CD4-positive, alpha-beta T cell treated with Interleukin-15 for 4 hours (primary cell): ENCODE measurements at places on chromosomes 3 and 15.

GRCh38 chr15:98807262-98807661 is 158.9 kb downstream of the IGF1R start:
- no peak for DNase-seq

DNA sequence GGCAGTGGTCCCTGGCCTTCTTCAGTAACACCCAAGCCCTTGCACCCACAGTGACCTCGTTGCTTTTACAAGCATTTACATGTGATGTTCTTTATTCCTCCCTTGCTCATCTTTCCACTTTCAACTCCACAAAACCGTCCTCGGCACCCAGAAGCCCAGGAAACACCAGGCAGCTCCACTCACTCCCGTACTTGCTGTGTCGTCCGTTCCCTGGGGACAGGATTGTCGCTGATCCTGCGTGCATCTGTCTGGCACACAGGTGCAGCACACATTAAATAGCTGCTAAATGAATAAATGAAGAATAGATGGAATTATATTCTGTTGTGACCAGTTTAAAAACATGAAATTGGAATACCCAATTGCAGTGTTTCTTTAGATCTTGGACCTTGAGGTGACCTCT is 119.6 kb downstream of the PGPEP1L start:
- DNase-seq = no peak

DNA sequence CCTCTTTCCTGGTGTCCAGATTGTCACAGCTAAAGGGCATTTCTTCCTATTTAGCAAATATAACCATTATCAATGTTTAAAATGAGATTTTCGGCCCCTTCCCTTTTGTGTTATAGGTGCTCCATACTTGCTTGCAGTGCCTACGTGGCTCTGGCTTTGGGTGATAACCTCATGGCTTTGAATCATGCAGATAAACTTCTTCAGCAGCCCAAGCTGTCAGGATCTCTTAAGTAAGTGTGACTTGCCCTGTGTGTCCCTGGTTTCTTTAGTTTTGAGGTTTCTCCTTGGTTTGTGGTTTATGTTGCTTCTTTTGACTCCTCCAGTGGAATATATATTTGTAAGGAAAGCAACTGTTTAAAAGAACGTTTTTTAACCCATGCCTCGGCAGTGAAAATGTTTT is 58.5 kb upstream of the TRIM71 start:
- no peak for DNase-seq

DNA sequence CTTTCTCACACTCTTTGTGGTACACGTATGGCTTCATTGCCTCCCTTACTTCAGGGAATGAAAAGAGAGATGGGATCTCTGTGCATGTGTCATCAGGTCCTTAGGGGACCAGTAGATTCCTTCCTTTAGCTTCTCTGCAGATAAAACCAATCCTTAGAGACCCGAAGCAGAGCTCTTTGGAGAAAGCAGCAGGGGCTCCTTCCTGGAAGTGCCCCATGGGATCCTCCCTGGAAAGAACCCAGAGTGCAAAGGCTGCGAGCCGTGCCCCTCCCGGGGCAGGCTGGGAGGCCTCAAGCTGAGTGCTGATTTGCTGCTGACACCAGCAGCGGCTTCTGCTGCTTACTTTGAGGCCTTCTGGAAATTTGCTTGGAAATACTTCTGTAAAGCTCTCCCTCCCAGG is 328.6 kb upstream of the RGMA start:
- no peak for DNase-seq

- DNase-seq = no peak
These were observed 50.2 kb downstream of the SLC41A3 start for GRCh38 chr3:126033765-126034164.

- no peak for DNase-seq
These were observed 289 bp downstream of the PCSK6 start for GRCh38 chr15:101489237-101489598.

- no peak for DNase-seq
These were observed 67.6 kb downstream of the MITF start for GRCh38 chr3:69806735-69807438.

- peak; percentile 63 for DNase-seq
These were observed 135.6 kb upstream of the SUCLG2 start for GRCh38 chr3:67790043-67790442.

DNA sequence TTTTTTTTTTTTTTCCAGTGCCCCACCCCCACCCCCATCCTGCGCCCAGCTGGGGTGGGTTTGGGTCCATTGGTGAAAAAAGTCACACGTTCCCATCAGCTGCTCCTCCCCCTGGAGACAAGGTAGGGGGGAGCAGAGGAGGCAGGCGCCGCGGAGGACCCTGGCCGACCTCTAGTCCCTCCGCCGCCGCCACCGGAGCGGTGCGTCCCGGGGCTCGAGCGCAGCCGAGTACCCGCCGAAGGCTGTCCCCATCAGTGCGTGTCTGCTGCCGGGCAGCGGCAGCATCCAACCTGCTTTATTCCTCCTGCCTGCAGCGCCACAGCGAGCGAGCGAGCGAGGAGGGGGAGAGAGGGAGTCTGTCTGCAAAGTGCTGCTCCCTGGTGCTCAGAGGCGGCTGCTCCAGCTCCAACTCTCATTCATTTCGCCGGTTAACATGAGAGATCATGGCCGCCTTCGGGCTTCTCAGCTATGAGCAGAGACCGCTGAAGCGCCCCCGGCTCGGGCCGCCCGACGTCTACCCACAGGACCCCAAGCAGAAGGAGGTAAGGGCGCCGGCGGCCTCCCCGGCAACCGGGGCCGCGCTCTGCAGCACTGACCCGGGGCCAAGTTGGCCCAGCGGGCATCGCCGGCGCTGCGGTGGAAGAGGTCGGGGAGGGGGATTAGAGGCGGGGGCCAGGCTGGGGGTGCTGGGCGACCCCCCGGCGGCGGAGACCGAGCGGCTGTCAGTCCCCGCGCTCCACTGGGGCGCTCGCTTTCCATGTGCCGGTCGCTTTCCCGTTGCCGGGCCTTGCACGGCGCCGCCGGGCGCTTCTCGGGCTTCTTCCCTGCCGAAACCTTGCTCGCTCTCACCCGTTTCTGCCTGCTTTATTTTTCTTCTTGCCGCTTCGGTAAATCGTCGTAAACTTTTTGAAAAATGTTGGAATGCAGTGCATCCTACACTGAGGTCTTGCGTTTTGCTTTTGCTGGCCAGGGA is 1.3 kb downstream of the MED12L start:
- peak; percentile 60 for DNase-seq

GRCh38 chr15:59933607-59934006 is 70.5 kb upstream of the FOXB1 start:
- DNase-seq = no peak

- DNase-seq = no peak
These were observed 90.5 kb downstream of the MRPL46 start for GRCh38 chr15:88376574-88377174.

- no peak for DNase-seq
These were observed 11.4 kb upstream of the HEG1 start for GRCh38 chr3:125067225-125067624.

- no peak for DNase-seq
These were observed 318.1 kb upstream of the MCTP2 start for GRCh38 chr15:93913310-93913709.

DNA sequence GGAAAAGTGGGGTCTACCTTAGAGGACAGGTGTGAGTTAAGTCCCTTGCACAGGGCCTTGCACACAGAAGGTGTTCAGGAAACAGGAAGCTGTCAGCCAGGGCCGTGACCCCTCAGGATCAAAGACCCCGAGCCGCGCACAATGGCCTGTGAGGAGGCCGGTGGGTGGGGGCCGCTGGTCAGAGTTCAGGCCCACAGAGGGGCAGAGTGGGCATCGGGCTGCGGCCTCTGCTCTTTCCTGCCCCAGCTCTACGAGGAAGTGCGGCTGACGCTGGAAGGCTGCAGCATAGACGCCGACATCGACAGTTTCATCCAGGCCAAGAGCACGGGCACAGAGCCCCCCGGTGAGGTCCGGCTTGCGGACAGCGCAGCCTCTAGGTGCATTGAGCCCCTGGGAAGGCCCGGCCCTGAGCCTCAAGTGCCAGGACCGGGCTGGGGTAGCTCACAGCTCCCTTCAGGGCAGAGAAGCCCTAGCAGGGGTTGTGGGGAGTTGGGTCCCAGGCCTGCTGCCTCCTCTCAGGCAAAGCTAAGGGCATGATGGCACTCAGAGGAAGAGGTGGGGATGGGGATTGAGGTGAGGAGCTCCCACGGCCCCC is 37.2 kb downstream of the PSTPIP1 start:
- no peak for DNase-seq

- no peak for DNase-seq
These were observed 144.8 kb downstream of the PDCD6IP start for GRCh38 chr3:33943277-33943676.

DNA sequence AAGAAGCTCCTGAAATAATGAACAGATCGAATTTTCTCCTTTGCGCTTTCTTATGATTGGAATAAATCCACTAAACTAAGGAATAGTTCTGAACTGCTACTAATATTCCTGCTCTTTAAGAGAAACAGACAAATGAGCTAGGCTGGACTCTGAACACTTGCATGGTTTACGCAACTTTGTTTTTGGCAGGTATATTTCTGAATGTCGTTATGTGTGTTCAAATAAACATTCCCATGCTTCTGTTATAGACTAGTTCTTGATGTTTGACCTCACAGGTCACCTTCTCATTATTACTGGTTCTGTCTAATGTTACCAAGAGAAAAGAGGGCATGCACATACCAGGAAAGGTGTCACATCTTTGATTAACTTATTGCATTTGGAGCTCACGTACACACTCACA is 418.2 kb downstream of the EPHB1 start:
- DNase-seq = no peak

GRCh38 chr3:13517253-13517977 is 31.5 kb upstream of the FBLN2 start:
- no peak for DNase-seq

- DNase-seq = no peak
These were observed 106.0 kb downstream of the THRB start for GRCh38 chr3:24388611-24389010.

- no peak for DNase-seq
These were observed 60.7 kb downstream of the CGNL1 start for GRCh38 chr15:57436961-57437360.

GRCh38 chr3:185928496-185928895 is 9.3 kb downstream of the TRA2B start:
- DNase-seq = no peak

- DNase-seq = no peak
These were observed 12.0 kb downstream of the TBC1D5 start for GRCh38 chr3:17730318-17730967.

DNA sequence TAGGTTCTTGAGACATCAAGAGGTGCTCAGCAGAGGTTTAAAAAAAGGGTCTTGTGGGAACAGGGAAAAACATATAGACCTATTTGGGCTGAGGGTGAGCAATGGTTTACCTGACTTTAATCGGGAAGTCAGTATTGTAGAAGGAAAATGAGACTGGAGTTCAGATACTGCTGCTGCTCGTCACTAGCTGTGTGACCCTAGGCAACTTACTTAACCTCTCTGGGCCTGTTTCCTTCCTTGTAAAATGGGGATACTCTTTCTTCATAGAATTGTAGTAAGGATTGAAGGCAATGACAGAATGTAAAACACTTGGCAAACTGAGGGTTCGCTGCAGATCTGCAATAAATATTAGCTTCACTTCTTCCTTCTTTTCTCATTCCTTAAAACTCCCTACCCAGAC is 327.5 kb upstream of the PROK2 start:
- DNase-seq = no peak

GRCh38 chr3:51802106-51802703 is 23.2 kb upstream of the IQCF6 start:
- DNase-seq = no peak

- peak; percentile 21 for DNase-seq
These were observed 81.8 kb downstream of the CLASP2 start for GRCh38 chr3:33636125-33636850.

GRCh38 chr3:123540285-123540684 is 44.6 kb downstream of the HACD2 start:
- no peak for DNase-seq

DNA sequence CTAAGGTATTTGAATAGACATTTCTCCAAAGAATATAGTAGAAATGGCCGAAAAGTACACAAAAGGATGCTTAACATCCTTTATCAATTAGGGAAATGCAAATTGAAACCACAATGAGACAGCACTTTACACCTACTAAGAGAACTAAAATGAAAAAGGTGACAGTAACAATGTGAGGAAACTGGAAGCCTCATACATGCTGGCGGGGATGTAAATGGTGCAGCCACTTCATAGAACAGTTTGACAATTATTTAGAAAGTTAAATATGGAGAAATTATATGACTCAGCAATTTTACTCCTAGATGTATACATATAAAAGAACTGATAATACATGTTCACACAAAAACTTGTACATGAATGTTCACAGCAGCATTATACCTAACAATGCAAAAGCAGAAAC is 13.4 kb downstream of the SPICE1 start:
- no peak for DNase-seq

DNA sequence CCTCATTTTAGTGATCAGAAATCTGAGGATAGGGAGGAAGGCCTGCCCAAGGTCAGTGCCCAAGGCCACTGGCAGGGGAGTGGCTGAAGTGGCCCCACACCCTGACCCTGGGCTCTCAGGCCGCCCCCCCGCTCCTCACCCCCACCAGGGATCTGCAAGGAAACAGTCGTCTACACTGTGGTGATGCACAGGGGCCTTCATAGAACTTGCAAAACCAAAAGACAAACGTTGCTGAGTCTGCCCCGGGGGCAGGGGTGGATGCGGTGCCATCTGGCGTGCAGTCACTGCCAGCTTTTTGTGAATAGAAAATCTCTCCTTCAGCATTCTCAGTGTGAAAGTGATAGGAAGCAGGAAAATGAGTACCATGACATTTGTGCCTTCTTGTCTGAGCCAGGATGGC is 41.3 kb downstream of the WHAMM start:
- DNase-seq = no peak

GRCh38 chr3:133855002-133855370 is 40.7 kb downstream of the RAB6B start:
- no peak for DNase-seq

DNA sequence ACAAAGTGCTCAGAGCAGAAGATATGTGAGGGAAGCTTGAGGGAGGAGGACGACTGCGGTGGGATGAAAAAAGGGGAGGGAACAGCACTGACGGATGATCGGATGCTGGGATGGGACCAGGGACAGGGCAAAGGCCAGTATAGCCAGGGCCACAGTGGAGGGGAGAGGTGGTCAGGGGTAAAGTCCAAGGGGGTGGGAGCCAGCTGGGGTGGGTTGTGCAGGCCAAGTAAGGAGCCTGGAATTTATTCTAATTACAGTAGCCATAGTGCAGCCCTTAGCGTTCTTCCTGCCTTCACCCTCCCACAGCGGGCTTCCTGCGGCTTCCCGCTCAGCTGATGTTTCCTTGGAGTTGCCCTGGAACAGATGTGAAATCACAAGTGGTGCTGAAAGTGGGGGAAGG is 7.6 kb upstream of the APEH start:
- DNase-seq = no peak

DNA sequence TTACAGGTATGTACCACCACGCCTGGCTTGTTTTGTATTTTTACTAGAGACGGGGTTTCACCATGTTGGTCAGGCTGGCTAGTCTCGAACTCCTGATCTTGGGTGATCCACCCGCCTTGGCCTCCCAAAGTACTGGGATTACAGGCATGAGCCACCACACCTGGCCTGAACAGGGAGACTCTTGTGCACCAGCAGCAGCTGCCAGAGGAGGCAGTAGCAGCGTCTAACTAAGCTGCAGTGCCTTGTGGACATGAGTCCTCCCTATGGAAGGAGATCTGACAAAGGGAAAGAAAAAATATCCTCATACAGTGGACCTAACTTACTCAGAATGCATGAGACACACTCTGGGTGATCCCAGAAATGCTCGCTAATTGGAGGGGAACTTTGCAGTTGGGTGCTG is 36.8 kb upstream of the NEO1 start:
- no peak for DNase-seq

GRCh38 chr15:48643776-48644466 is 1.6 kb downstream of the FBN1 start:
- no peak for DNase-seq
